ENCODE measurements at places on chromosomes 5 and 9. TPM values are rescaled to one million over a fixed set of nuclear protein-coding genes. Genes with fewer than 3 reads are reported as not detected.

DNA sequence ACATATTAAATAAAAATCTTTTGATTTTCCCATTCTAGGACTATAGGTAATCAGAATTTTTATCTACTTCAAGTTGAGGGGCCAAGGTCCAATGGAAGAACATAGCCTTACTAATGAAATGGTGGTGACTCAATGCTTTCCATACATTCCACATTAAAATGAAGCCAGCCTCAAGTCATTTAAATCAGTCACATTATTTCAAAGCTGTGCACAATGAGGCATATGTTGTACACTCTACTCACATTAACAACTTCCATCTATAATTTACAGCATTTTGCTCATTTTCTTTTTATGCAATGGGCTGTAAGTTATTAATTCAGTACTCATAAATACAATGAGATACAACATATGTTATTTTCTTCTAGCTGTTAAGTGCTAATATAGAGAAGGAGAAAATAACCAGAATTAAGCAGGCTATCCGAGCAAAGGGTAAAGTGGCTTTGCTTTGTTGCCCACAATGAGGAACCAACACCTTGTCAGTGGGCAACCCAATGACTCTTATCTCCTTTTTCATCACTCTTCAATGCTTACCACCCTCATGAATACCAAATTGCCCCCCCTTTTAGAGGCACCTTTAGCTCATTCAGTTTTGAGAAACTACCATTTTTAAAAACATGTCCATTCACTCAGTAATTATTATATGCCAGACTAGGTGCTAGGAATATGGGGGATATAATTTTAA is 52.4 kb downstream of the TTLL11 start:
- no peak for DNase-seq

- DNase-seq = no peak
Observed at GRCh38 chr9:127980060-127980705, 606 bp downstream of the EEIG1 start.

DNA sequence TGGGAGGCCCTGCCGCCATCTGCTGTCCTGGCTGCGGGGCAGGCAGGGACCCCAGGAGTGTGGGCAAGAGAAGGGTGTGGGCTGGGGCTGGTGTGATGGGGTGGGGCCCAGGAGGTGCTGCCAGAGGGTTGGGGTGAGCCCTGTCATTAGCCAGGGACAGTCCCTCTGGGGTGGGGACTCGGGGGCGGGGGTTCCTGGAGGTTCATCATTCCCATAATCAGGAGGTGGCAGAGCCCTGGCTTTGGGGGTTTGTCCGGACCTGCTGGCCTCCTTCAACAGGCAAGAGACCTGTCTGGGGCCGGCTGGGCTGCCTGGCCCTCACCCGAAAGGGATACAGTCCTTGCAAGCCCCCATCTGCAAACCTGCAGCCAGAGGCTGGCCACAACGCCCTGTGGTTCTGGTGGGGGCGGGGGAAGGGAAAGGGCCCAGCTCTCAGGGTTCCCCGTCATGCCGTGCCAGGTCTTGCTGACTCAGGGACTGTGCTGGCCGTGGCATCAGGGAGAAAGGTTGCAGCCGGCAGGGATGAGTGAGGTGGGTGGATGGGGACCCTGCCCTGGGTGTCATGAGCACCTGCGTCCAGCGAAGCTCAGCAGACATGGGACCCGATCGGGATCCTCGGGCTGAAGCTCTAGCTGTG is 65.2 kb downstream of the MRPL36 start:
- DNase-seq = no peak

- no peak for DNase-seq
Observed at GRCh38 chr5:135211083-135211790, 177.2 kb upstream of the PITX1 start.

GRCh38 chr5:39469777-39470415 is 45.1 kb upstream of the DAB2 start:
- no peak for DNase-seq

DNA sequence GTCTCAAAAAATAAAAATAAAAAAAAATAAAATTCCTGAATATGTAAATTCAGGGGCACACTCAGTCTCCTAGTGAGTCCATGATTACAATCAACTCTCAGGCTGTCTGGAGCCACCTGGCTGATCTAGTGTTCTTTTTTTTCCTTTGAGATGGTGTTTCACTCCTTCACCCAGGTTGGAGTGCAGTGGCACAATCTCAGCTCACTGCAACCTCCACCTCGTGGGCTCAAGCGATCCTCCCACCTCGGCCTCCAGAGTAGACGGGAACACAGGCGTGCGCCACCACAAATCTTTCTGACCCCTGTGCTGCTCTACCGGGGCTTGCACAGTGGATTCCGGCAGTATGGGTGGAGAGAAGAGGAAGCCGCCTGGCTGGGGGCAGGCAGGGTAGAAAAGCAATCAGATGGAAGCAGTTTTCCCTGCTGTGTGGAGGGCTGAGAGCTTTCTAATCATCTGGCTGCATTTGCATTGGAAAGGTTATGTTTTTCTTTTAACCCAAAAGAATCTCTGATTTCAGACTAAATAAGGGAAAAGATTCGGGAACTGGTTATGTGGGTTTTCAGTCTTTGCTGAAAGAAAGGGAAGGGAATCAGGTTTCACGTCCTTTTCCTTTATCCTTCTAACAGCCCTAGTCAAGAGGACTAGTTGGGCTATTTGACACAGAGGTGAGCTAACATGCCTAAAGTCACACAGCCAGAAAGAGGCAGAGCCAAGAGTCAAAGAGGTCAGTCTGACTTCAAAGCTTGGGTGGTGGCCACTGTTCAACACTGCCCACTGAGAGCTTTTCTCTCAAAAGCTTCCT is 26.3 kb upstream of the CORO2A start:
- DNase-seq = no peak

- no peak for DNase-seq
Observed at GRCh38 chr9:131631306-131631705, 86.0 kb downstream of the PRRT1B start.

- no peak for DNase-seq
Observed at GRCh38 chr5:138103319-138103637, 19.4 kb downstream of the WNT8A start.

DNA sequence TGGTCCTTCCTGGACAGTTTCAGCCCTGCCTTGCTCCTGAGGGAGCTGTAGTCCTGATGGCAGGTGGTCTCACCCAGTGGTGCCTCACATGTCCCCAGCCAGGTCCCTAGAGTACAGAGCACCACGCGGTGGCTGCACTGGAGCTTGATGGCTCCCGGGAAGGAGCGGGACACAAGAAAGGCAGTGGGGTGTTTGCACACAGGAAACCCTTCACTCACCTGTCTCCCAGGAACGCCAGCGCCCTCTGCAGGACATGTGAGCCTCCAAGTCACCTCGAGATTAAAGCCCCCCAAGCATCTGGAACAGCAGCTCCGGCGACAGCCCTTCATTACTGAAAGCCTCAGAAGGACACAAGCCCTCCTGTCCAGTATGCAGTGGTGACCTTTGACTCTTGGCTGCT is 19.9 kb upstream of the TMEM250 start:
- DNase-seq = no peak

- no peak for DNase-seq
Observed at GRCh38 chr5:9197881-9198260, 348.0 kb downstream of the SEMA5A start.

DNA sequence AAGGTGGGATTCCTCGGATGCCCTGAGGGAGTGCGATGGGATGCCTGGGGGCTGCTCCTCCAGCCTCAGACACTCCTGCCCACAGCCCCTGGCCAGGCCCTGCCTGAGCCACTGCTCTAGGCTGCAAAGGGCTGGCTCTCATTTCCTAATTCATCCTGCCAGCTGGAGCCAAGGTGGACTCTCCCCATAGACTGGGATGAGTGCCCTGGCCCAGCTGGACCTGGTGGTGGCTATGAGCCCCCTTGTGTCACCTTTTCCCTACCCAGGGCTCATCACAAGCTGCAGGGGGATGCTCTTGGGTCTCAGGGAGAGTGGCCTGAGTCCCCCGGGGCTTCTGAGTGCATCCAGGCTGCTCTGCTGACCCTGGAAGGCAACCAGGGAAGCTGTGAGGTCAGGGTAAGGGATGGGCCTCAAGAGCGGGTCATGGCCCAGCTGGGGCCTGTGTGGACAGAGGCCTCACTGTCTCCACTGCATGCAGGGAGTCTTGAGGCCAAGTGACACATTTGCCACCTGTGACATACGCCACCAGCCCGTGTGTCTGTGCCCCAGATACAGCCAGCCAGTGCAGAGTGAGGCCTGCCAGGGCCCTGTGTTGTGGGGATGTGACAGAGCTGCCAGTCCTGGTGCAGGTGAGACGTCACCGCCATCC is 102.7 kb upstream of the IER5L start:
- no peak for DNase-seq

DNA sequence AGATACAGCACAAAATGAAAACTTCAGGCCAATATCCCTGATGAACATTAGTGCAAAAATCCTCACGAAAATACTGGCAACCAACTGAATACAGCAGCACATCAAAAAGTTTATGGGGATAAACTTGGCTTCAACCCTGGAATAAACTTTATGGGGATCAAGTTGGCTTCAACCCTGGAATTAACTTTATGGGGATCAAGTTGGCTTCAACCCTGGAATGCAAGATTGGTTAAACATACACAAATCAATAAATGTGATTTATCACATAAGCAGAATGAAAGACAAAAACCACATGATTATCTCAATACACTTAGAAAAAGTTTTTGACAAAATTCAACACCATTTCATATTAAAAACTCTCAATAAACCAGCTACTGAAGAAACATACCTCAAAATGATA is 213.7 kb upstream of the DMRTA1 start:
- no peak for DNase-seq

DNA sequence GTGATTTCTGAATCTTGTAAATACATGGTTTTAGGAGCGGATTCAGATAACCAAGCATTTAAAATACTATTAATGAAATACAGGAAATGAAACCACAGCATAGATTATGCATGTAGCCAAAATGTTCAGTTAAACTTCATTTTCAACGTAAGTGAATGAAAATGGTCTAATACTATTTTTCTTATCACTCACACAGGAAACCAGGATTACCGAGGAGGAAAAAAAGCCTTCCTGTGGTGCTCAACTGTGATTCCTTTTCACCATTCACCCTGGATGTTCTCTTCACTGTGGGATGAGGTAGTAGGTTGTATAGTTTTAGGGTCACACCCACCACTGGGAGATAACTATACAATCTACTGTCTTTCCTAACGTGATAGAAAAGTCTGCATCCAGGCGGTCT is 83.4 kb upstream of the ZNF169 start:
- no peak for DNase-seq

DNA sequence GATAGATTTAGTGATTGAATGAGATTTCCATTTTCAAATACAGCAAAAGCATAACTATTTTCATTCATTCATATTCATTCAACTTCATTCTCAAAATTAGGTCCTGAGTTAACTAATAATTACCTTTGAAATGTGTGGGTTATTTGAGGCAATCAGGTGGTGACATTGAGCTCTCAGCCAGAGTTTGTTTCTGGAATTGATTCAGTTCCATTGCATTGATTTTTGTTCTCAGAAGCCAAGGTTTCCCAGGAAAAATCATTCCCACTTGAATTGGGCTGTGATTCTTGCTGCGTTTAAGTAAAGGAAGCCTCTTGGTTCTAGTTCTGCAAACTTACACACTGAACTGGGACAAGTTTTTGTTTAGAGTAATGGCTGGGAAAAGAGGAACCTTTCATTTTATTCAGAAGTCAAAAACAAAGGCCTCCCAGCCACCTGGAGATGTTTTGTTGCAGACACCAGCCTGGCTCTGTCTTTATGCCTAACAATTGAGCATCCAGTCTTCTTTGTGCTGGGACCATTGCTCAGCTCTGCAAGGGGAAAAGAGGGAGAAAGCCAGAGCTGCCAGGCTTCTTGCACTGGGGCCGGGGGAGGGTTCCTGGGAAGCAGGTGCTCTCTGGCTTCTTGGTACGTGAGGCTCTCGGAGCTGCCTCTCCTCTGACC is 198.6 kb downstream of the TRIO start:
- no peak for DNase-seq

- no peak for DNase-seq
Observed at GRCh38 chr9:436482-436881, 221.8 kb downstream of the DOCK8 start.

DNA sequence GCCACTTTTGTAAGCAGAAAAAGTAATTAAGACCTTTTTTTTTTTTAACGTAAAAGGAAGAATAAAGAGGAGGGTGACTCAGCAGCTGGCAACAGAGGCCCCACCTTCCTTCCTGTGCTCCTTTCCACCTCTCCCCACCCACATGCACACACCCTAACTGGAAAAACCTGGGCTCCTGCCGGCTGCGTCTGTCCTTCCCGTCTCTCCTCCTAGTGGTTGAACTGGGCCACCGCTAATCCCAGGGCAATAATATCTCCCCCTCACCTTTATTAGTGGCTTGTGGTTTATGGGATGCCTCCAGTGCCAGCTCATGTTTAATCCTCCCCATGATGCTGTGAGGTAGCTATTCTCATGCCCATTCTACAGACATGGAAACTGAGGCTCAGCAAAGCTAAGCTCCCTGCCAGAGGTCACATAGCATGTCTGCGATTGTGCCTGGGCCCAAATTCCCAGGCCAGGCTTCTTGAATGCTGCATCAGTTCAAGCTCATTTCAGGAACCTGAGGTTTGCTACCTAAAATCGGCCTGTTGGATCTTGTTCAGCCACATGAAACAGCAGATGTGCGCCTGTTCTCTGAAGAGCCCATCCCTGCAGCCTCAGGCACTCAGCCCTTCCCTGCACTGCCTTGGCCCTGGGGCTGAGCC is 60.9 kb upstream of the IL17B start:
- DNase-seq = no peak

GRCh38 chr5:151770383-151771258 is 1.1 kb upstream of the G3BP1 start:
- peak; percentile 65 for DNase-seq

DNA sequence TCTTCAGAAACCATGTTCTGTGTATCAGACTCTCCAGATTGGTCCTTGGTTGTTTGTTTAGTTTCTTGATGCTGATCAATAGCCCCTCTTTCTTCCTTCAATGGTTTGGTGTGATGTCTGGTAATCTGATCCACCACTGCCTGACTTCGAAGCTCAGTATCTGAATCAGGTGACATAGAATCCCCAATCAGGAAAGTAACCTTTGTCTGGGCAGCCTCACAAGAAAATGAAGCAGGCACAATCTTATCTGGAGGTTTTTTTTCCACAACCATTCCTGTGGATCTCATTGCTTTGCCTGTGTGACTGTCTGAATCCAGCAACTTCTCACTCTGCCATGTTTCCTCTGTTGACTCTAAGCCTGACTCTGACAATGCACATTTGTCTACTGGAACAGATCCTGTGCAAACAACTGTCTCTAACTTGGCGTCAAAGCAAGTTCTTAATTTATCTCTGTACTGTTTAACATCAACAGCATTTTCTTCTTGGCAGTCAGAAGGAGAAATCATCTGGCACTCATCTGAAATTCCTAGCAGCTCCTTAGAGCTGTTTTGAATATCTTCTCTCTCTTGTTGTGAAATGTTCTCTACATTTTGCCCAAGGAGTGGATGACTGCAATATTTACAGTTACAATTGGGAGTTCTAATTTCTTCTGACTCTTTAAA is 37.1 kb upstream of the RAPGEF6 start:
- no peak for DNase-seq

MVB12B gene
- 3.2 TPM for total RNA-seq

PTCH1 gene
- total RNA-seq = 11.6 TPM

DMGDH gene
- 1.7 TPM for total RNA-seq

All from esophagus squamous epithelium (tissue), 5 donors.